ENCODE measurements at places on chromosomes 11 and 22. TPM values are rescaled to one million over a fixed set of nuclear protein-coding genes. Genes with fewer than 3 reads are reported as not detected.

The CAPN1 gene
- 279 TPM for total RNA-seq

The TIGD3 gene
- total RNA-seq = 2.4 TPM

DNA sequence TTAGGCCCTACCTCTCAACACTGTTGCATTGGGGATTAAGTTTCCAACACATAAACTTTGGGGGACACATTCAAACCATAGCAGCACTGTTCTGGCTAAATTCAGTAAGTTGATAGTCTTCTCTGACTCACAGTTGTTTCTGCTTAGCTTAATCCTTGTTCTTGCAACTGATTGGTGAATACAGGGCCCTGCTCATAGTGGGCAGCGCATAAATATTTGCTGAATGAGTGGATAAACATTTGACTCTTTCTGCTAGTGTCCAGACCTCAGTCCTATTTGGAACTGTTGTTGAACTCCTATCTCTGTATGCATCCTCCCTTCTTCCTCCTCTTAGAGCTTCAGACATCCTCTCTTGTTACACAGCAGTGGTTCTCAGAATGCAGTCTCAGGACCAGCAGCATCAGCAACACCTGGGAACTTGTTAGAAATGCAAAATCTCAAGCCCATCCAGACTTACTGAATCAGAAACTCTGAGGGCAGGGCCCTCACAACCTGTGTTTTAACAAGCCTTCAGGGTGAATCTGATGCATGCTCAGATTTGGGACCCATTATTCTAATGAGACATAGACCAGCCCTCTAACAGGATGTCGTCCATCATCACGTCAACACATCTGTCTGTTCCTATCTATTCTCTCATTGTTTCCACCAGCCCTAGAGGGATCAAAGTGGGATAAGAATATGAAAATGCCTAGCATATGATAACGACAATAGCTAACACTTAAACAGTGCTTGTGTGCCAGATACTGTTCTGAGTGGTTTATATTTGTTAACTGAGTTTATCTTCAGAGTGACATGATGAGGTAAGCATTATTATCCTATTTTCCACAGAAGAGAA is 22.3 kb downstream of the SPON1 start:
- DNase-seq = no peak

GRCh38 chr11:126115816-126116331 is 53.2 kb upstream of the CDON start:
- DNase-seq = peak; percentile 7

All from HCT116 (cell line).